Stimulated activated CD4-positive, alpha-beta T cell treated with anti-CD3 and anti-CD28 coated beads, Interleukin-4, amount 100 ng/mL, for 1 hour (primary cell): ENCODE measurements at places on chromosomes 7 and 10.

DNA sequence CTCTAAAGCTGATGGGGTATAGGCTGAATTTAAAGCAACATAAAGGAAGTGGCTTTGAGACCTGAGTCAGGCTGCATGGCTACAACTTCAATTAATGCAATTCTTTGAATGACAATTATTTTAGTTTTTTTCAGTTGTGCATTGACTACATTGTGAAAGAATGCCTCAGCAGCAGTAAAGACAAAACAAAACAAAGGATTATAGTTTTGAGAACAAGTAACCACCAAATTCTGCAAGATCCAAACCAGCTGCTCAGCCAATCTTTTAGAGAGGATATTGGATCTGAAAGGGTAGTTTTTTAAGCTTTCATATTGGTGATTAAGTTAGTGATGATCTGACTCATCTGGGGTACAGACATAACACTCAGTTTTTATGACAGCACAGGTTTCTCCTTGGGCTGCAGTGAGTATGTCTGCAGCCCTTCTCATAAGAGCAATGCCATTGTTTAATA, 40.6 kb upstream of the ABCA13 start:
- DNase-seq = no peak

- peak; percentile 46 for DNase-seq
Observed at GRCh38 chr7:112869111-112869774, 79.0 kb upstream of the TMEM168 start.

DNA sequence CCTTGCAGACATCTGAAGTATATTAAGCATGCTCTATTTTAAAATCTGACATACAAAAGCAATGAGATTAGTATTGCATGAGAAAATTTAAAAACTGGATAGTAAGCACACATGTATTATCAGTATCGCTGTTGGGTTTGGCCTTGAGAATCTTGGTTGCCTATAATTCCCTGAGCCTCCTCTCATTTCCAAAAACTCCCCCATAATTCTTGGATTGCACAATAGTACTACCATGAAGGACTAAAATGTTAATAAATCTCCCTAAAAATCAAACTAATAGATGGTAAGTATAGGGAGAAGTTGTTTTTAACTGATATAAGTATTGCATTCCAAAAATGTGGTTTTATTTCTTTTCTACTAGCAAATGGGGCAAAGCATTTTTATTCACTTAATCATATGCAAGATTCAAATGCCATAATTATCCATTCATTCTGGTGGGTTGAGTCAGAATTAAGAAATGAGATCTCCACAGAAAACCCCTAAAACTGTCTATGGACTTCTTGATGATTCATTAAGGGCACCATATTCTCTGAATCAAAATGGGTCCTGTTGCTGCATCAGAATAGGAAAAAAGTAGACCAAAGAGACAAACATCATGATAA, 10.3 kb upstream of the VIM start:
- DNase-seq = no peak

DNA sequence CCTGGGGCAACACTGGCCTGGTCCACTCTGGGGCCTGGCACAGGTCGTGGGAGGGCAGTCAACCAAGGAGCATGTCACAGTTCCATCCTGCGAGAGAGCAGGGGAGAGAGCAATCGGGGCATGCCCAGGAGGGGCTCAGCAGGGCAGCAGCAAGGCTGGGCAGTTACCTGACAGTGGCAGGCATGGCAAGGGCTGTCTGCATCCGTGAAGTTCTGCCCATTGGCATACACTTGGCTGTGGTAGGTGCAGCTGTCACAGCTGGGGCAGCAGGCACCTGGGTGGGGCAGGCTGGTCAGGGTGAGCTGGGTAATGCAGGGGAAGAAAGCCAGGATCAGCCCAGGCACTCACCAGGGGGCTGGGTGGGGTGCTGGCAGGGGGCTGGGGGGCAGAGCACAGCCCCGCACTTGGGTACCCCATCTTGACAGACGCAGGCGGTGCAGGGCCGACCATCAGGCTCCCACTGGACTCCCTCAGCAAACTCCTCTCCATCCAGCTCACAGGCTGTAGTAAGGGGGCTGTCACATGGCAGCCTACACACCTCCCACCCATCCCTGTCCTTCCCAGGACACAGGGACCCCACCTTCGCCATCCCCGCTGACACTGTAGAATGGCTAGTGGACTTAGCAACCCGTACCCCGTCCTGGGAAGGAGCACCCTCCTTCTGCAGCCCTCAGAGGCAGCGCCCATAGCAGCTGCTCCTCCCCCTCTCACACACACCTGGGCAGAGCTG, 17.8 kb downstream of the KCP start:
- DNase-seq = no peak

DNA sequence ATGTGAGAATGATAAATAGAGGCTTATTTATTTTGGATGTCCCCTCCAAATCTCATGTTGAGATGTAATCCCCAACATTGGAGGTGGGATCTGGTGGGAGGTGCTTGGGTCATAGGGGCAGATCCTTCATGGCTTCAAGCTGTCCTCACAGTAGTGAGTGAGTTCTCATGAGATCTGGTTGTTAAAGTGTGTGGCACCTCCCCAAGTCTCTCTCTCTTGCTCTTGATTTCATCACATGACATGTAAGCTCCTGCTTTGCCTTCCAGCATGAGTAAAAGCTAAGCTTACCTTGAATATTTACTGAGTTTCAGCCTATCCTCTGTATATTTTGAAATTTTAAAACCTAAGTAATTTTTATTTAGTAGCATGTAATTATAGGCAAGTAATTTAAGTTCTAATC, 444.9 kb downstream of the ARL4A start:
- no peak for DNase-seq
